ENCODE measurements at places on chromosomes 12 and 14. TPM values are rescaled to one million over a fixed set of nuclear protein-coding genes. Genes with fewer than 3 reads are reported as not detected.

TMEM179 gene
- total RNA-seq, result 0.84 TPM

STAB2 gene
- total RNA-seq, result not detected

CFAP54 gene
- 0.14 TPM for total RNA-seq

EFS gene
- total RNA-seq, result not detected

KRT2 gene
- total RNA-seq, result not detected

RD3L gene
- total RNA-seq, result not detected

KRT3 gene
- total RNA-seq, result not detected

PTPRO gene
- not detected for total RNA-seq

GRCh38 chr12:47249082-47249481 is 169.3 kb upstream of the AMIGO2 start:
- no peak for DNase-seq

GRCh38 chr12:101566318-101566717 is 28.5 kb upstream of the MYBPC1 start:
- DNase-seq, result no peak

- no peak for DNase-seq
Observed at GRCh38 chr12:89373763-89374572, 21.7 kb upstream of the DUSP6 start.

DNA sequence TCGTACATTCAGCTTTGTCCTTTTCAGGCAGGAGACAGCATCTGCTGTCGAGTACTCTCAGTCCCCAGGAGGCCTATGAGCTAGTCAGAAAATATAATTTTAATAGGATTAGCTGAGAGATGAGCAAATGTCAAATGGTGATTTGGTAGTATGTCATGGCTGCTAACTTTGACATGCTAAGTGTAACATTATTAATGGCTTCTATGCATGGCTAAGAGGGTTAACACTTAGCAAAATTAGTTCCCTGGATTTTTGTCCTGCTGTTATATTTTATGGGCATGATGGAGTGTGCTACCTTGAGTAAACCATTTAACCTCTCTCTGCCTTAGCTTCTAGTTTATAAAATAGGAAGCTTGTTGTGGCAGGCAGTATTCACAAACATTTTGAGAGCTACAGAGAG is 2.9 kb upstream of the PCNX1 start:
- DNase-seq, result no peak

- DNase-seq, result no peak
Observed at GRCh38 chr14:103141117-103141796, 18.0 kb downstream of the TNFAIP2 start.

DNA sequence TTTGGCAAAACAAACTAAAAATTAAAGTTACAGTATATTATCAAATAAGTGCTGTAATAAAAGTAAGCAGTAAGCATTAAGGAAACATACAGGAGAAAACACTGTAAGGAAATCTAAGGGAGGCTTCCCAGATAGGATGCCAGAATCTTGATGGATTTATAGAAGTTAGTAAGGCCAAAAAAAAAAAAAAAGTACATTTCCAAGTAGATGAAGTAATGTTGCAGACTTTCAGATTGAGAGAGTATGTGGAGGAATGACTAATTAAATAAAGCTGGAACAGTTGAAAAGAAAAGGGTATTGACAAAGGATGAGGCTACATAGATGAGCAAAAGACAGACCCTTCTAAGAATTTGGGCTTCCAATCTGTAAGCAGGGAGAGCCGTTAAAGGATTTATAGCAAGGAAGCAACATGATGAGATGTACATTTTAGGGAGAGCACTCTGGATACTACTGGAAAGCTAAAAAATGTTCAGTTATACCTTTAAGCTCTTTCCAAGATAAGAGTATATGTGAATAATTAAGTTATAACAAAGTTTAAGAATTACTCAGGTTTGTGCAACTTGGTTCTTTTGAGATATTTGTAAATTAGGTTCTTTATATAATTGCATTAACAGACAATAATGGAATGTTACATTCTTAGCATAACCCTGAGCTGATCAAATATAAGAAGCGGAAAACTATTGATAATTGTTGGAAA is 87.5 kb upstream of the MON2 start:
- no peak for DNase-seq

DNA sequence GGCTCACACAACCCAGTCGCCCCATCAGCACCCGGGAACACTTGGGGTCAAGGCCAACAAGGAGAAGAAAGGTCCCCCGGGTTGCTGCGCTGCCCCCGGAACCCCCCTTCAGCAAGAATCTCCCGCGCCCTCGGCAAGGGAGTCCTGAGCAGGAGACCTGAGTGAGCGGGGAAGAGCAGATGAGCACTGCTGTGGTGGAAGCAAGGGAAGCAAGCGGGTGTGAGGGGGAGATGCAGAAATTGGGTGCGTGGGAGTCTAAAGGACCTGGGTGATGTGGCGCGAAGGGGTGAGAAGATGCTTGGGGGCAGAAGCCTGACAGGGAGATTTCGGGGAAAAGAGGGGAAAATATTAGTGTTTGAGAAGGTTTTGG is 105.5 kb upstream of the PRB2 start:
- DNase-seq, result no peak

Data from natural killer cell treated with Interleukin-12 subunit alpha and Interleukin-12 subunit beta and Interleukin-15 and Interleukin-18, amount 100 ng/mL, for 72 hours (primary cell).